ENCODE measurements at places on chromosomes 2 and 18.

DNA sequence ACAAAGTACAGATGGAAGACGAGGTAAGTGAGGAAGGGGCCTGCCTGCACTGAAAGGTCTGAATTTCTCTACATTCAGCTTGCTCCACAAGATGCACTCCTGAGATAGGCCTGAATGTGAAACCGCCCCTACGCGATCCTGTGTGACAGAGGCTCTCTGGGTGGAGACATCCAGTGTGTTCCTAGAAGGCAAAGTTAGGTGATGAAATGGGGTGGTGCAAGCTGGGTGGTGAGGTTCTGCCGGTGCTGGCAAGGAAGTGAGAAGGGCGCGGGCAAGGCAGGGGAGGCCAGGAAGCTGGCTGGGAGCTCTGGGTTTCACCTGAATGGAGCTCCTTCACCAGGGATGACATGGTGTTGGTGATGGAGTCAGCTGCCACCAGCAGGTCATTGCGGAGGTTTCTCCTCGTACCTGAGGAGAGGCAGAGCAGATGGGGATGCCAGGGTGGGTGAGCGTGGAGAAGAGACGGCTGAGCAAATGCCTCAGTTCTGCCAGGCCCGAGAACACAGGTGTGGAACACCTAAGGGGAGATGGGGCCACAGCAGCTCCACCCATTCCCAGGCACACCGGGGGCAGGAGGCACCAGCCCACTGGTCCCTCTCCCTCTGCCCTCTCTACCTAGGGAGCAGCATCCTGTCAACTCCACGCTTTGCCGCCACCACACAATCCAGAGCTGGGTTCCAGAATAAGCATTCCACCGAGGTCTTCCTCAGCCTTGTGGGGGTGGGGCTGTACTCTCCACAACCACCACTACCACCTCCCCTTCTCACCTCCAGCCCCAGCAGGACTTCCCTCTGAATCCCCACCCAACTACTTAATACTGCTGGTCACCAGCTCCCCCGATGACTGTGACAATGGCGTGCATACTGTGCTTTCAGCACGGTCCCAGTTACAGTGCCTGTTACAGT is 45.5 kb upstream of the DNMT3A start:
- DNase-seq, result no peak

DNA sequence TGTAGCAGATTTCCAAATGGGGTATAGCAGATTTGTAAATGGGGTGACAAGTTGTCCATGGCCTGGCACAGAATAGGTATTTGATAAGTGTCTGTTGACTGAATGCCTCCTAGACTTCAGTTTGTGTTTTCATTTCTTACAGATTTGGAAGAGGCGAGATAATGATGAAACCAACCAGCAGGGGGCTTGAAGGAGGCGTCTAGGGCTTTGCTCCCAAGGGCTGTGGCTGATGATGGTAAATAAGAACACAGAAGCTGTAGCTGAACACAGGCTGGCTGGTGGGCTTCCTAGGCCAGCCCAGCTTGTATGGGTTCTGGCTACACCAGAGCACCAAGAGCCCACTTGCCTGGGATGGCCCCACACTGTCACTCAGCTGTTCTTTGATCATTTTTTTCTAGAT is 19.4 kb downstream of the SFTPB start:
- DNase-seq, result peak; percentile 78

DNA sequence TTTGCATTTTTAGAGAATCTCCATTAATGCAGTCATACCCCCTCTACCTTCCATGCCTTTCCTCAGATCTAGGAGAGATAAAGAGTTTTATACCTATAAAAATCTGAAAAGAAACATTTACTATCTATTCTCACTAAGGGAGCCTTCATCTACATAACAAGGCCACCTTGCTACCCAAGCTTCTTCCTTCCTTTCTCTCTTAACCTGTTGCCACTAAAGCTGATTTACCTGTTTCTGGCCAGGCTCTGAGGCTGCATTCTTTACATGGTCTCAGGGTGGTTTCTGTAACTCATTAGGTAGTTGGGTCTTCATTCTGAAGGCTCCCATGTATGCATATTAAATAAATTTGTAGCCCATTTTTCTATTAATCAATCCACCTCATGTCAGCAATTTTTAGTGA is 391.6 kb downstream of the DLGAP1 start:
- DNase-seq, result no peak

DNA sequence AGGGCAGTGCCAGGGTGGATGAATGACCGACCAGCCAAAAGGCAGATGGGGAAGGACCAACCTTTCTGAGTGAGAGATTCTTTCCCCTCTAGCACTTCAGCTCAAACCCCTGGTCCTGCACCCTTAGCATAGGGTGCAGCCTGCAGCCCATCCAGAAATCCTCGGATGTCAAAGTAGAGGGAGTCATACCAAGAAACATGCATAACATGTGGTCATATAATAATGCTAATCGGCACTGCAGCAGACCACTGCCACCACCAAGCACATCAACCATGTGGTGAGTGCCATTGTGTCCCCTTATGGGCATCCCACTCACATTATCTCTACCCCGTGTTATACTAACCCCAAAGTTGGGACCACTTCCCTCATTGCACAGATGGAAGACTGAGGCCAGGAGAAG is 17.7 kb downstream of the ATOH8 start:
- DNase-seq, result no peak

DNA sequence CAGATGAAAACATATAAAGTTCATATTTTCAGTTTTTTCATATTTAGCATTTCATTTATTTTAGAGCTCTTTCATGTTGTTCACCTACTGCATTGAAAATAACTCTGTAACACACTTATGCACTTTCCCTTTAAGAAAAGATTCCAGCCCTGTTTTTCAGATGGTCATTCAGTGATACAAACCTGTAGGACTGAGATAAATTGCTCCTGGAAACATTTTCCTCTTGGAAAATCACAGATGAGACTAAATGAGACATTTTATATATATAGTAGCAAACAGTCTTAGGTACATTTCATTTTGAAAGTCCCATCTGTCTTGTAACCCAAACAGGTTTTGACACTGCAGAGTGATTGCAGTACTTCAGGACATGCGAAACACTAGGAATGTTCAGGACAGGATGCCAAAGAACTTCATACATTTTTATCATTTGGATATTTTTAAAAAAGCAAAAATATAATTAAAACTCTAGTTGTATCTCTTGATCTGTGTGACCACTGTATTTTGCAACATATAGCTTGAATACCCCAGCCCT is 412.4 kb downstream of the MTX2 start:
- DNase-seq, result no peak

DNA sequence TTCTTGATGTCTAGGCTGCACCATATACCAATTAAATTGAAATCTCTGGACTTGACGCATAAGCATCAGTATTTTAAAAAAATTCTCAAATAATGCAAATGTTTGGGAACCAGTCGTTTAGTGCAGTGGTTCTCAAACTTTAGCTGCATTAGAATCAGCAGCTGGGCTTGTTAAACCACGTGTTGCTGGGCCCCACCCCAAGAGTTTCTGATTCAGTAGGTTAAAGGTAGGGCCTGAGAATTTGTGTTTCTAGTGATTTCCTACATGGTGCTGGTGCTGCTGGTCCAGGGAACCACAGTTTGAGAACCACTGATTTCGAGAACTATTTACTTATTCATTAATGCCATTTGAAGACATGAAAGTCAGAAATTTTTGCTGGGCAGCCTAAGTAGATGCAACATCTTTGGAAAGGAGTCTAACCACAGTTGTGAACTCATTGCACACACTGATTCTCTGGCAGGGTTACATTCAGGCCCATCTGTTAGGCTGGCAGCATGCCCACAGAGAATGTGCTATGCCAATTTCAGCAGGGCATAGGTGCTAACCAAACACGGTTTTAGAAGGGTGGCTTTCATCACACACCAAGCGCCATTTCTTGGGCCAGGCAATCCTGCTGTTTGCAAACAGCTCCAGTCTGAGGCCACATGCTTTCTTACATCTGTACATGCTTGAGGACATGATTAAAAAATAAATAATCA is 26.4 kb upstream of the ATP5MC3 start:
- DNase-seq, result no peak

DNA sequence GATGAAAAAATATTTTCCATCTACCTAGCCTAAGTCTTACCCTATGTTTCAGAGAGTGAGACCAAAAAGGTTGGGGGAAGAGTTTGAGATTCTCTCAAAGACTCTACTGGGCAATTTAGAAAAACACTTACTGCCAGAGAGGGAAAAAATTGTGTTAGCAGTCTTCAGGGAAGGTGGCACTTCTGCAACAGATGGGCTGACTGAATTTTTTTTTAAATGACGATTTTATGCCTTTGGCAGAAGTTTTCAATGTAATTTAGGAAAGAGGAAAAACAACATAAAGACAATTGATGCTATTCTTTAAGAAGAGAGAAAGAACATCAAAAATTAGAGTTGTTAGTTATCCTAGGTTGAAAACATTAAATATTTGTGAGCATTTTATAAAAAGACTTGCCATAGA is 1894.5 kb upstream of the PIK3C3 start:
- DNase-seq, result no peak

GRCh38 chr2:107132070-107132469 is 246.1 kb upstream of the ST6GAL2 start:
- DNase-seq, result no peak

DNA sequence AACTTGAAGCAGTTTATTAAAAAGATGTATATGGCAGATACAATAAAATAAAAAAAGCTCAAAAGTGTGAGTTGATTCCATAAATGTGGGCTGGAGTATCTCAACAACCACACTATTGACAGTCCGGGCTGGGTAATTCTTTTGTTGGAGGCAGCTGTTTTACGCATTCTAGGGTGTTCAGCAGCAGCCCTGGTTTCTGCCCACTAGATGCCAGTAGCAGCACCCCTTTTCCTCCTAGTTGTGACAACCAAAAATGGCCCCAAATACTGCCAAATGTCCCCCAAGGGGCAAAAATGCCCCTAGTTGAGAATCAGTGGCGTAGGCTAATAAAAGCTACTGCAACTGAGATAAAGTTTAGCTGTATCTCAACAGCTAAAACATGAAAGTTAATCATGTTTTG is 44.8 kb downstream of the CHMP3 start:
- peak; percentile 10 for DNase-seq

DNA sequence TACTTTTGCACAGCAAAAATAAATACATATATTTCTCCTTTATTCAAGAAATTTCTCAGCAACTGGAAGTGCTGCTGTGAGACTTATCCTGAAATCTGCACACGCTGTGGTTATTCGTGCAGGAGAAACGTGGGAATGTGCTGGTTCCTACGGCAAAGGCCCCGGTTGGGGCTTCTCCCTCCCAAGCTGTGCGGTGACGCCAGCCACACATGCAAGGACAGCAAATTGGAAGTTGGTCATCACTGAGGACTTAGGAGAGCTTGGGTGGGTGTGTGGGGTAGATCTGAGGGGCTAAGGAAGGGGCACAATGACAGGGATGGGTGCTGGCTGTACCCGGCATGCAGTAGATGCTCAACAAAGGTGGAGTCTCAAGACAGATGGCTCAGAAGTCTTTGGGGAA is 16.5 kb upstream of the MTCL1 start:
- no peak for DNase-seq
